A172 (cell line): ENCODE measurements at places on chromosomes 7 and 10. TPM values are rescaled to one million over a fixed set of nuclear protein-coding genes. Genes with fewer than 3 reads are reported as not detected.

The VPS37D gene
- total RNA-seq: 6.6 and 8.3 TPM in 2 replicates

The HOXA3 gene
- 0.07 and 0.41 TPM in 2 replicates for total RNA-seq

The CNPY1 gene
- total RNA-seq: not detected in 2 replicates

The FOXI2 gene
- not detected in 2 replicates for total RNA-seq

The TSPAN12 gene
- 0.81 and 1.4 TPM in 2 replicates for total RNA-seq

The DYNC1I1 gene
- total RNA-seq: 1.1 and 2.4 TPM in 2 replicates

The TBX20 gene
- 0.96 and 1.2 TPM in 2 replicates for total RNA-seq

The DNAH11 gene
- total RNA-seq: 6.2 and 12.6 TPM in 2 replicates

The NME8 gene
- total RNA-seq: not detected in 2 replicates

The FAS gene
- 16.0 and 17.2 TPM in 2 replicates for total RNA-seq

The ICA1 gene
- total RNA-seq: 6.5 and 10.4 TPM in 2 replicates

The PAPOLB gene
- total RNA-seq: not detected in 2 replicates

The TUBAL3 gene
- total RNA-seq: not detected in 2 replicates

The FKBP9 gene
- 230 and 277 TPM in 2 replicates for total RNA-seq

The SVOPL gene
- total RNA-seq: not detected in 2 replicates

The CYP26C1 gene
- total RNA-seq: 0.02 TPM in 1 of 2 replicates, not detected in the other

The FXYD4 gene
- not detected in 2 replicates for total RNA-seq

The FAM24B gene
- total RNA-seq: not detected in 2 replicates

The PRF1 gene
- total RNA-seq: not detected in 2 replicates

The CC2D2B gene
- 0.09 and 0.12 TPM in 2 replicates for total RNA-seq
